ENCODE measurements at places on chromosomes 12 and 14.

- no peak for DNase-seq
Observed at GRCh38 chr14:50237427-50237826, 6.0 kb upstream of the SOS2 start.

- DNase-seq: no peak
Observed at GRCh38 chr12:99253068-99253467, 394.5 kb upstream of the GARIN6 start.

- DNase-seq: no peak
Observed at GRCh38 chr12:32089586-32089985, 17.1 kb upstream of the BICD1 start.

GRCh38 chr14:36021591-36022320 is 154.8 kb downstream of the PTCSC3 start:
- no peak for DNase-seq

GRCh38 chr12:39227218-39227617 is 215.7 kb downstream of the KIF21A start:
- DNase-seq: no peak

- no peak for DNase-seq
Observed at GRCh38 chr14:78970677-78971076, 800.5 kb downstream of the NRXN3 start.

GRCh38 chr14:103973354-103973753 is 31.0 kb upstream of the RD3L start:
- DNase-seq: no peak

DNA sequence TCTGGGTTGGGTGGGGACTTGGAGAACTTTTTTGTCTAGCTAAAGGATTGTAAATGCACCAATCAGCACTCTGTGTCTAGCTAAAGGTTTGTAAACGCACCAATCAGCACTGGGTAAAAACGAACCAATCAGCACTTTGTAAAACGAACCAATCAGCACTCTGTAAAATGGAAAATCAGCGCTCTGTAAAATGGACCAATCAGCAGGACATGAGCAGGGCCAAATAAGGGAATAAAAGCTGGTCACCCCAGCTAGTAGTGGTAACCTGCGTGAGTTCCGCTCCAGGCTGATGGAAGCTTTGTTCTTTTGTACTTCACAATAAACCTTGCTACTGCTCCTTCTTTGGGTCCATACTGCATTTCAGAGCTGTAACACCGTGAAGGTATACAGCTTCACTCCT is 1.7 kb upstream of the ACOT2 start:
- DNase-seq: no peak

Measured in activated CD4-positive, alpha-beta T cell treated with anti-CD3 and anti-CD28 coated beads for 1 hour (primary cell).